ENCODE measurements at places on chromosomes 2 and 18.

- no peak for DNase-seq
Observed at GRCh38 chr2:45965871-45966498, 314.5 kb downstream of the PRKCE start.

GRCh38 chr2:207219081-207219630 is 53.4 kb upstream of the KLF7 start:
- no peak for DNase-seq

- DNase-seq, result no peak
Observed at GRCh38 chr2:32496662-32497061, 131.2 kb upstream of the TTC27 start.

GRCh38 chr2:188078534-188078933 is 213.1 kb upstream of the GULP1 start:
- DNase-seq, result no peak

GRCh38 chr18:65788373-65788772 is 37.6 kb downstream of the CDH7 start:
- no peak for DNase-seq

GRCh38 chr2:238950551-238950950 is 102.7 kb downstream of the TWIST2 start:
- DNase-seq, result no peak

- no peak for DNase-seq
Observed at GRCh38 chr18:6254456-6254855, 160.3 kb downstream of the L3MBTL4 start.

- no peak for DNase-seq
Observed at GRCh38 chr18:59056706-59057492, 82.8 kb upstream of the SEC11C start.

GRCh38 chr2:238997137-238997390 is 149.2 kb downstream of the TWIST2 start:
- DNase-seq, result no peak

- DNase-seq, result no peak
Observed at GRCh38 chr18:62369129-62369644, 44.1 kb downstream of the TNFRSF11A start.

All from activated T-cell treated with anti-CD3 and anti-CD28 coated beads for 24 hours (primary cell).